ENCODE measurements at places on chromosomes 3 and 15.

GRCh38 chr15:48641416-48641815 is 4.1 kb downstream of the FBN1 start:
- DNase-seq = peak; percentile 6

GRCh38 chr3:142134799-142135325 is 14.5 kb downstream of the TFDP2 start:
- DNase-seq = no peak

GRCh38 chr3:185930393-185931107 is 7.3 kb downstream of the TRA2B start:
- no peak for DNase-seq

DNA sequence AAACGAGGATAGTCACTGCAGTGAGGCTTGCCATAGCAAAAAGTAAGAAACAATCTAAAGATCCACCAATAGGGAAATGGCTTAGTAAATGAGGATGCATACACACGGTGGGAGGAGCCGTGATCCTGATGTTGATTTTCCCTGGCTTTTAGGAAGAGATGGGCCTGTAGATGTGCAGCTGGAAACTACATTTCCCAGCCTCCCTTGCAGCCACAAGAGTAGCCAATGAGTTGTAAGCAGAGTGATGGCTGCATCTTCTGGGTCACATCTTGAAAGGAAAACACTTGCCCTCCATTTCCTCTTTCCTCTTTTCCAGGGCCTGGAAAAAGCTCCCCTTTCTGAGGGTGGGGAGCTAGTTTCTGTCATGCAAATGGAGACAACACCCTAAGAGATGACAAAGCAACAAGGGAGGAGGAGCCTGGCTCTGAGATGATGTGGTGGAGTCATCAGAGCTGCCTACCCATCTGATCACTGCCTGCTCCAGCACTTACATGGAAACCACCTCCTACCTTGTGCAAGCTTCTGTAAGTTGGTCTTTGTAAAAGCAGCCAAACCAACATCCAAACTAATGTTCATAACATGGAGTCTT is 139.1 kb downstream of the TLE3 start:
- no peak for DNase-seq
